Psoas muscle (tissue), 8 donors: ENCODE measurements at places on chromosomes 3 and 15. TPM values are rescaled to one million over a fixed set of nuclear protein-coding genes. Genes with fewer than 3 reads are reported as not detected.

Gene CDC25A
- total RNA-seq = 0.46 TPM

DNA sequence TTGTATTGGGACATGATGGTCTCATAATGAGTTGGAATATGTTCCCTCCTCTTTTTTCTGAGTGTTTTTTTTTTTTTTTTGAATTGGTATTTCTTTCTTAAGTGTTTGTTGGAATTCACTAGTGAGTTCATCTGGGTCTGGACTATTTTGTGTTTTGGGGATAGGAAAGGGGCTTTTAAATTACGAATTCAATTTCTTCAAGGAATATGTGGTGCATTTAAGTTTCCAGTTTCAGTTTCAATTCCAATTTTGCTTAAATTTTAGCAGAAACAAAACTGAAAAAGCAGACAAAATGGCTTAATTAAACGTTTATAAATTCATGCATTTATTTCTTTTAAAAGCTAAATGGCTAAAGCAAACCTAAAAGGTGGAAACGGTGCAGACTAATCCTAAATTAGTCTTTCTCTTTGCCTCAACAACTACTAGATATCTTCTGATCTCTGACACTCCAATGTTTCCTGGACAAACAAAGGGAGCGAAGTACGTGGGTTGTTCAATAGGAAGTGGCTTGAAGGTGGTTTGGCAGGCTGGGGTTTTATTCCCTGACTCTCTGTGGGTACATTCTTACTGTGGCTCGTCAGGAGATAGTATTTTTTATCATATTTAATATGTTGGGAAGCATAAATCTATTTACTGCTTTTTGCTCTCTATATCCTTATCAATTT is 50.0 kb upstream of the CORO2B start:
- DNase-seq = no peak

- no peak for DNase-seq
These were observed 109.5 kb downstream of the ADAM10 start for GRCh38 chr15:58639992-58640391.

DNA sequence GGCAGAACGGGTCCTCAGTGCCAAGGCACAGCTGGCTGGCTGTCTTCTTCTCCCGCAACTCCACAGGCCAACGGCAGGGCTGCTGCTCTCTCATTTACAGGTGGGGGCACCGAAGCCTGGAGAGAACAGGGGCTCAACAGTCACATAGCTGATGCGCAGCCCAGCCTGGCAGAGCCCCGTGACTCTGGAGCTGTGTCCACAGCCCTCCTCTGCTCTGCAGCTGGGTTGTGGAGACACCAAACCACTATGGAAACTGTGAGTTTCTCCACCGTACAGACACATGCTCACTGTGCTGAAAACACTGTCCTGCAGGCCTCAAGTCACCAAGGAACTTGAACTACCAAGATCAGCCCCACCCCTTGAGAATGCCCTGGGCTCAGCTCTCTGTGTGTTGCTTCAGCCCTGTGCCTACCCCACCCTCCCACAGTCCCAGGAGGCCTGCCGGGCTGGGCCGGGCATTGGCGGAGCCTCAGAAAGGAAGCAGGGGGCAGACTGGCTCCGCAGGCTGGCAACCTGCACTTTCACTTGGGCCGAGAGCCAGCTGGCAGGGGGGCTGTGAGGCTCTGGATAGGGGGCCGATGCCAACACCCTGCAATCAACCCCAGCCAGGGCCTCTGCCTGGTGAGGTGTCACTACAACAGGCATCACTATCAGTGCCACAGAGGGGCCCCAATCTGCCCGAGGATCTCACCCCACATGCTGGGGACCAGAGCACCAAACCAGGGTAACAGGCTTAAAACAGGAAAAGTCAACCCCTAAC is 113.7 kb upstream of the RPL32 start:
- DNase-seq = peak; percentile 96

- DNase-seq = no peak
These were observed 311.1 kb downstream of the ZPLD1 start for GRCh38 chr3:102745881-102746280.

DNA sequence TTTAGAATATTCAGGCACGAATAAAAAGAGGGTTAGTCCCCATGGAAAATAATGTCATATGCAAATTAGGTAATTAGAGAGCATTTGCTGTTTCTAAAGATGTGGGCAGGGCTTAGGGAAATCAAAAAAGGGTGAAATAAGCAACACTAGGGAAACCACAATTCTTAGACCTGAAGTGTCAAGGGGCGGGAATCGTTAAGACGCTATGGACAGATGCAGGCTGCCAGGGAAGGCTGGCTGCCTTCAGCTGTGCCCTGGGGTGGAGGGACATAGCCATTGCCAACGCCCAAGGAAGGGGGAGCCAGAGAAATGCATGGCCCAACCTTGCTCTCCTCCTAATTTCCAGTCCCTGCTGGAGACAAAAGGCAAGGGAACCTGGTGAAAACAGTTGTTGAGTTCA is 141.7 kb upstream of the PROK2 start:
- no peak for DNase-seq

DNA sequence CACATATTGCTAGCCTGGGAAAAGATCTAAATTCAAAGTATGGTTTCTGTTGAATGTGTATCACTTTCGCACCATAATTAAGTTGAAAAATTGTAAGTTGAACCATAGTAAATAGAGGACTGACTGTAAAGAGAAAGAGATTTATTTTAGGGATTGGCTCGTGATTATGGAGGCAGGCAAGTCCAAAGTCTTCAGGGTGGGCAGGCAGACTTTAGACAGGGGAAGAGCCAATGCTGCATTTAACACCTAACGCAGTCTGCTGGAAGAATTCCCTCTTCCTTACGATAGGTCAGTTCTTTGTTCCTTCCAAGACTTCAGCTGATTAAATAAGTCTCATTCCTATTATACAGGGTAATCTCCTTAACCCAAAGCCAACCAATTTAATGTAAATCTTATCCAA is 15.8 kb downstream of the C3orf85 start:
- no peak for DNase-seq

Gene RSRC1
- total RNA-seq = 16.1 TPM

- no peak for DNase-seq
These were observed 23.3 kb downstream of the SNRK start for GRCh38 chr3:43309372-43310305.

Gene PRTG
- 1.1 TPM for total RNA-seq

Gene KCNMB3
- total RNA-seq = 1.6 TPM

DNA sequence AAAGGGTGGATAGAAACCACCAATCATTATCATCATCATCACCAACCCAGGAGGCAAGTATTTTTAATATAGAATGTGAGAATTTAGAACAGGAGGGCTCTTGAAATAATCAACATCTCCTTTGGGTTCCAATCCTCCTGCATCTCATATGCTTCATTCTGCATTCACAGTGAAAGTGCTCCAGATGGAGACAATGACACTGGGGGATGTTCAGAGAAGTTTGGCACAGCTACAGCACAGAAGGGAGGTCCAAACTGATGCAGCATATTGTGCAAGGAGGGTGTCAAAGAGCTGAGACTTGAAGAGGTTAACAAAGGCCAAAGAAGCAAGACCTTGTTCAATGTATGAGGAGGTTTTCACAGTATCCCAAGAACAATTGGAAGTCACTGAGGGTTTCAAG is 767.1 kb downstream of the NTRK3 start:
- no peak for DNase-seq

GRCh38 chr3:143475981-143476380 is 356.4 kb downstream of the CHST2 start:
- no peak for DNase-seq

Gene B3GALNT1
- total RNA-seq = 1.7 TPM

GRCh38 chr3:71300951-71301393 is 282.6 kb downstream of the FOXP1 start:
- DNase-seq = no peak

- DNase-seq = no peak
These were observed 43.2 kb downstream of the SRGAP3 start for GRCh38 chr3:9206287-9206686.

Gene SST
- not detected for total RNA-seq

GRCh38 chr15:84151205-84151931 is 84.2 kb upstream of the GOLGA6L4 start:
- DNase-seq = no peak

DNA sequence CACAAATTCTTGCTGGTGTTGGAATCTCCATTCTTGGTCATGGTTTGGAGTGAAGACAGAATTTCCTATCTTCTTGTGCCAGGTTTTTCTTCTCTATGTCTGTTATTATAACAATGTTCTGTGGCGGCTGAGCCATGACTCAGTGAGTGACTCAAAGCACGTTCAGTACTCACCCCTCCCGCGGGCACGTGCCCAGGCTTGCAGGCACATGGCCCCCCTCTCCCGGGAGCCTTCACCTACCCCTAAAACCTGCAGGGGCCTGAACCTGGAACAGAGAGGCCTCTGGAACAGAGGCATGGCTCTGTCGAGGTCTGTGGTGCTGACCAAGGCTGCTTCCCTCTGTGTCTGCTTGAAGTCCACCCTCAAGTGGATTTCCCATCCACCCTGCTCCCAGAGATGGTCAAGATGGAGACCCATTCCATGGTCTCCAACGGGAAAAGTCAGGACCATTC is 27.6 kb downstream of the PLXNB1 start:
- DNase-seq = peak; percentile 89

DNA sequence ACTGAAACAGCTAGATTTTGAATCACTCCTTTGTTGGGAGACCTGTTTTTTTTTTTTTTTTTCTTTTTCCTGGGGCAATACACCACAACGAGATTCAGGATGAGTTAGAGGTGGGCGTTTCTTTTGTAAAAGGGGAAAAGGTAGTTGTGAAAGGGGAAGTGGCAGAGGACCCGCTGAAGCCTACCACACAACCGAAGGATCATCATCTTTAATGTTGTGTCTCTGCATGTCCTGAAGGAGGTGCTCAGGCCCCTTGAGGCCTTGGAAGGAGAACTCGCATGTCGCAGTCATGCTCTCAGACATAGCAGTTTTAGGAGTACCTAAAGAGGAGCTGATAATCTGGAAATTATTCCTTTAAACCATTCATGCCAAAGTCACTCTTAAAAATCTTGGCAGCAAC is 137.9 kb upstream of the LRIG1 start:
- no peak for DNase-seq

Gene TRAT1
- total RNA-seq = not detected

DNA sequence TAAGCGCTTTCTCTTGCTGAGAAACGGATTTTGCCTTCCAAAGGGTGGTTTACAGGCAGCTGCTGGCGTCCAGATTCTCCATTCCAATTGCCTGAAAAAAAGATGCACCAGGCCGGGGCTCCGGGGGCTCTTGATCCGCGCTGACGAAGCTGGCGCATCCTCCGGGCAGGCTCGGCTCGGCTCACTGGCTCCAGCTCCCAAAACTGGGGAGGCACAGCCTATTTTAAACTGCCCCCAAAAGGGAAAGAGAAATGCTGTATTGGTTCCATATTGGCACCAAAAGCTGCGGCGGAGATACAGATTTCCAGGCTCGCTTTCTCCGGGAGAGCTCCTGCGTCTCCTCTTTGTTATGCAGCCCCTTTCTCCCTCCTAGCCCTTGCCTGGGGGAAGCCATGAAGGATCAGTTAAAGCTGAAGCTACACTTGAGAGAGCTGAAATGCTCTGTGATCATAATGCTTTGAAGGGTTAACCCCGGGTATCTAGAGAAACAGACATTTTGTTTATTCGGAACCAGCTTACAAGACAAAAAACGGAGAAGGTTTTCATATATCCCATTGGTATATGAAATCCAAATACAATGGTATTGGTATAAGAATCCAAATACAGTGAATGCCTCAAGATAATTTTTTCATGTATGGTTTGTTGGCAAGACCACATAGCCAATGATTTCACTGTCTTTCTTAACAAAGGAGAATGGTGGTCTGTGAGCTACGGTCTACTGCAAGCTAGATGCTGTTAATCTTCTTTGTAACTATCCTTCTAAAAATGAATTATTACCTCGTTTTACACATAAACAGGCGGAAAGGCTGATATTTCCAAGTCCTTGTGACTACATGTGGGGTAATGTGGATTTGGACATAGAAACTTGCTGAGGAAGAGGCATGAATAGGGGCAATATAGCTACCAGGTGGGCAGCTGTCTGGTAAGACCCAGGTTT is 693 bp downstream of the CD200 start:
- no peak for DNase-seq

DNA sequence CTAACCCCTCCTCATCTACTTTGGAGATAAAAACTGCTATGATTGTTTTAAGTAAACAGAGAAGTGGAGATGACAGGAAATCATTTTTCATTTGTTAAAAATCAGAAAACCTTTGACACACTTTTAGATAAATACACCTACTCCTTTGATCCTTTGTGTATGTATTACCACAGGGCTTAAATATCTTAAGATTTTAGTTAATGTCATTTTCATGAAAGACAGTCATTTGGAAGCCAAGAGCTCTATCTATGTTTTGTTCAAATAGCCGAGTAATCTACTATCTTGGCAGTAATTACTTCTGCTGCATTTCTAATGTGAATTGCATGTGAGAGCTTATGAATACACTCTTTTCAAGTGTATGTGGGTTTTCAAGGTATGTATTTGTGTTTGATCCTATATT is 2.0 kb downstream of the ARPP21 start:
- no peak for DNase-seq

GRCh38 chr3:124360155-124360554 is 368.2 kb upstream of the ROPN1 start:
- no peak for DNase-seq

Gene SLC22A14
- 0.30 TPM for total RNA-seq

- DNase-seq = no peak
These were observed 48.9 kb downstream of the TMEM44 start for GRCh38 chr3:194584320-194584776.

DNA sequence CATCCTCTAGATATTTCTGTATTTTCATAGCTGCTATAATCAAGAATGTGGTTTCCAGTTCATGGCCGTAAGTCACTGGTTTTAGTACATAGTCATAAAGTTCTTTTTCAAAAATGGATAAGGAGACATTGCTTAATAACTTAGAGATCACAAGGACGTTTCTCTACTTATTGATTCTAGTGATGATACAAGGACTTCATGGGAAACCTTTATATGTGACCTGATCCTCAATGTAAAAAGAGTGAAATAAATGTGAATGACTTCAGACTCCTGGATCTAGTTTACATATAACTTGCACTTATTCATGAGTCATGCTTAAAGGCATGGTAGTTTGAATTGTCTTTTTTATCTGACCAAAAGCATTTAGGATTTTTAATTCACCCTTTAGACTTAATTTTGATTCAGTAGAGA is 35.2 kb downstream of the TSC22D2 start:
- DNase-seq = no peak

DNA sequence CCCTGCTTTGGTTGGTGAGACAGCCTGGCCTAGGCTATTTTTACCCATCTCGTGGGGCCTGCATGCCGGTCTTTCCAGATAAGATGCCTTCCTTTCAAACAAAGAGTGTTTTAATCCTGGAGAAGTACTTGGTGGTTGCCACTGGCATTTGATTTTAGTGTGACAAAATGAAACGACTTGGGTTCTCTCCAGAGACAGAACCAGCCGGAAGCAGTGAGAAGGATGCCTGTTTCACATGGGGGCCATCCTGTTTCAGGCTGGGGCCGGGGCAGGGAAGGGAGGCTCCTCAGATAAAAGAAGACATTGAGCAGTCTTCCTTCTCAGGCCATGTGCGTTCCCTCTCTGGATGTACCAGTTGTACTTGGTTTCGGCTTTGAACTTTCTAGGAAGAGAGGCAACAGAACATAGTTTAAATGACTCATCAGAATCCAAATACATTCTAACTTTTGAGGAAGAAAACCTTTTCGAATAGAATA is 74.9 kb downstream of the TOP2B start:
- no peak for DNase-seq
